Spleen (tissue), 13 donors: ENCODE measurements at places on chromosomes 11 and 22.
A peak's percentile ranks its signal among the peaks of the same experiment; 100 is the strongest.

- peaks cover 58% of the 10 kb centered on the region for H3K4me1 ChIP-seq
- peak overlapping the region; percentile 95 for H3K4me3 ChIP-seq
- peak; percentile 95 for DNase-seq
- H3K27me3 ChIP-seq, result no peaks in the 10 kb centered on the region
- H3K36me3 ChIP-seq, result peaks cover 25% of the 10 kb centered on the region
Observed at GRCh38 chr11:797296-798092, 587 bp downstream of the SLC25A22 start.

- H3K4me1 ChIP-seq, result peaks cover 16% of the 10 kb centered on the region
- DNase-seq, result peak; percentile 91
- peak overlapping the region; percentile 67 for H3K4me3 ChIP-seq
- H3K27me3 ChIP-seq, result peaks cover 29% of the 10 kb centered on the region
Observed at GRCh38 chr11:64007629-64008282, 21.5 kb downstream of the OTUB1 start.

GRCh38 chr11:109109571-109110315 lies 312.2 kb upstream of the C11orf87 start:
- H3K4me3 ChIP-seq, result no peak overlapping the region
- H3K4me1 ChIP-seq, result no peaks in the 10 kb centered on the region
- no peak overlapping the region for H3K27ac ChIP-seq
- DNase-seq, result no peak
- no peaks in the 10 kb centered on the region for H3K36me3 ChIP-seq
- no peaks in the 10 kb centered on the region for H3K27me3 ChIP-seq

- no peaks in the 10 kb centered on the region for H3K27me3 ChIP-seq
- no peak overlapping the region for H3K4me3 ChIP-seq
- DNase-seq, result no peak
- H3K27ac ChIP-seq, result no peak overlapping the region
- peaks cover 31% of the 10 kb centered on the region for H3K36me3 ChIP-seq
Observed at GRCh38 chr11:110455718-110456117, 26.0 kb downstream of the FDX1 start.

DNA sequence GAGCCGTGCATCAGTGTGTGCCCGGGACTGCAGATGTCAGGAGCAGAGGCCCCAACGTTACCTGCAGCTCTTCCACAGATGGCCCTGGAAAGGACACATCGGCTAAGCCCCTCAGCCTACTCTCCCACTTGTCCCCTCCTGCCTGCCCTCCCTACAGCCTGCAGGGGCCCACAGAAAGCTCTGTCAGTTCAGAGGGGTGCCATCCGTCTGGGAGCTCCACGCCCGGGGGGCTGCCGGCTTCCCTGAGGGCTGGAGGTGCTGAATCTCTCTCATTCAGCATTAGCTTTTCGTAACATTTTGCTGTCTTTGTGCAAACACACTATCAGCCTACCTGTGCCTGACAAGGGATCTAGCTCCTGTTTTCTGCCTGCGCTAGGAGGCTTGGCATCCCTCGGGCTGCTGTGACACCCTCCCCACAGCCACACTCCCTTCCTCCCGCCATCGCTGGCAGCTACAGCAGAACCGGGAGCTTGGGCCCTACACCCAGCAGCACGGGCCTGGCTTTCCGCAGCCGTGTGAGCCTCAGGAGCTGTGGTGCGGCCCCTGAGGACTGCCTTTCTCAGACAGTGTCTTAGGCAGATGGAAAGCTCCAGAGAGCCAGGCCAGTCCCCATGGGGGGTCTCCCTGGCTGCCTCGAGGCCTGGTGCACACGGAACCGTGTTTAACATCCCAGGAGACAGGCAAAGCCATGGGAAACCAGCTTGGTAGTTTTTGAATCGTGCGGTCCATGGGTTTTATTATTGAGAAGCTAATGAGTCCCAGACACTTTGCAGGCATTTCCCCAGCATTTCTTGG lies 198.3 kb upstream of the B3GAT1 start:
- H3K4me3 ChIP-seq, result no peak overlapping the region
- H3K27me3 ChIP-seq, result no peaks in the 10 kb centered on the region
- no peaks in the 10 kb centered on the region for H3K36me3 ChIP-seq
